Mesendoderm (in vitro differentiated cells): ENCODE measurements at places on chromosomes 3 and 15.
A peak's percentile ranks its signal among the peaks of the same experiment; 100 is the strongest.

DNA sequence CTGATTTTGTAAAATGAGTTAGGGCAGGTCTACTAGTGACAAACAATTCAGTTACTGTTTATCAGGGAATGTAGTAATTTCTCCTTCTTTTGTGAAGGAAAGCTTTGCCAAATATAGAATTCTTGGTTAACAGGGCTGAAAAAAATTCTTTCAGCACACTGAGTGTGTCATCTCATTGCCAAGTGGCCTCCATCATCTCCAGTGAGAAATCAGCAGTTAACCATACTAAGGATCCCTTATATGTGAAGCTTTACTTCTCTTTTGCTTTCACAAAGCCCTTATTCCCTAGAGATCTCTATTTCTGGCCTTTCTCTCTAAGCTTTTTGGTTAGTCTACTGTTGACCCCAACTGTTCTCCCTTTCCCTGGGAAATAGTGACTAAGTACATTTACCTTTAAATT, 269.1 kb downstream of the SCAPER start:
- no peak for DNase-seq

- DNase-seq = no peak
These were observed 24.6 kb downstream of the ITPR1 start for GRCh38 chr3:4517643-4518311.

DNA sequence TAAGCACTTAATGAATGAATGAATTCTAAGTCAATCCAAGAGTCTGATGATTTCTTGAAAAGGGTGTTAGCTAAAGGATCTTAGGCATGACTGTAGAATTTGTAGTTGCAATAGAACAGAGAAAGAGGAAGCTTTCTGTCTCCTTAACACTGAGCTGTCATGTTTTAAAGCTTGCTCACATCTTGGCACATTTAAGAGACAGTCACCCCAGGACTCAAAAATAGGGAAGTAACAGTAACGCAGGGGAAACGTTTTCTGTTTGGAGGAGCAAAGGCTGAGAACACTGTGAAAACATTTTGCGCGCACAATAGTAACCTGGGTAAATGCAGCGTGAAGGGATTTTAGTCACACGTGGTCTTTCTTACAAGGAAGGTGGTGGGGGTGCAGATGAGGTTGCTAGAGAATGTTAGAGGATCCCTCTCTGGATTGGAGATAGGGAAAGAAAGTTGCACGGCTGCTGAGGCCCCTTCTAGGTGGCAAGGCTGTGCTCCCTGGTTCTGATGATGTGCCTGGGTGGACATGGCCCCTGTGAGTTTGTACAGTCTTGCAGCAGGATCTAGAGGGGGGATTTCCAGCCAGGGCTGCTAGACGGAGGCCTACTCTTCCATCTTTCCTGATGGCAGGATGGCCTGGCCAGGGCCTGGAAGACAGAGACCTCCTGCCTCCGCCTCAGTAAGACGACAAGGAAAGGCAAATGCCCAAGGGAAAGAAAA, 12.0 kb downstream of the STARD5 start:
- no peak for DNase-seq

DNA sequence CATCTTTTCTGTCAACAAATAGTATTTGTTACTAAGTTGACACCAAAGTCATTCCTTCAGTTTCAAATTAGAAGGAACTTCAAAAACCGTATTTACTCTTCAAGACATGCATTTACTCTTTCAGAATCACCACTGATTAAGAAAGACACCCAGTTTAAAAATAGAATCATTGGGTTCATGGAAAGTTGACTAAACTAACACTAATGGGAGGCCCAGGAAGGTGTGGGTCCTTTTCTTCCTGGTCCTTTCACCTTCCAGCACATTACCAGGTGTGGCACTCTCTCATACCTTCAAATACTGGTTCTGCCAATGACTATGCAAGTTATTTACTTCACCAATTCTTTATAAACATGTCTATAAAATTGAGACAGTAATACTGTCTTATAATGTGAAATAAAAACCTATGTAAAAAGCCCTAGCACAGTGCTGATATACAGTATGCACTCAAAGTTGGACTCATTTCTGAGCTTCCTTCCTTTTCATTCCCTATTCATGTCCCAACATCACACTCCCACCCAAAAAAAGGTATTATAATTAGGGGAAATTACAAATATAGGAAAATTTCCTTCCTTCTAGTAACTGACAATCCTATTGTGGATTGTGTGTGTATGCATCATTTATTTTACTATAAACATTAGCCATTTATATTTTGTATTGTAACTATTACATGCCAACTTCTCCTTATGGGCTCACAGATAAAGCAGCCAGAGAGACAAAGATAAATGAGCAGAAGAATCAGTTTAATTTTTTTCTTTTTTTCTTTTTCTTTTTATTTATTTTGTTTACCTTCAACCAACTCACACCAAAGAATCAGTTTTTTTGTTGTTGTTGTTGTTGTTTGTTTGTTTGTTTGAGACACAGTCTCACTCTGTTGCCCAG, 48.9 kb downstream of the LRRFIP2 start:
- no peak for DNase-seq

DNA sequence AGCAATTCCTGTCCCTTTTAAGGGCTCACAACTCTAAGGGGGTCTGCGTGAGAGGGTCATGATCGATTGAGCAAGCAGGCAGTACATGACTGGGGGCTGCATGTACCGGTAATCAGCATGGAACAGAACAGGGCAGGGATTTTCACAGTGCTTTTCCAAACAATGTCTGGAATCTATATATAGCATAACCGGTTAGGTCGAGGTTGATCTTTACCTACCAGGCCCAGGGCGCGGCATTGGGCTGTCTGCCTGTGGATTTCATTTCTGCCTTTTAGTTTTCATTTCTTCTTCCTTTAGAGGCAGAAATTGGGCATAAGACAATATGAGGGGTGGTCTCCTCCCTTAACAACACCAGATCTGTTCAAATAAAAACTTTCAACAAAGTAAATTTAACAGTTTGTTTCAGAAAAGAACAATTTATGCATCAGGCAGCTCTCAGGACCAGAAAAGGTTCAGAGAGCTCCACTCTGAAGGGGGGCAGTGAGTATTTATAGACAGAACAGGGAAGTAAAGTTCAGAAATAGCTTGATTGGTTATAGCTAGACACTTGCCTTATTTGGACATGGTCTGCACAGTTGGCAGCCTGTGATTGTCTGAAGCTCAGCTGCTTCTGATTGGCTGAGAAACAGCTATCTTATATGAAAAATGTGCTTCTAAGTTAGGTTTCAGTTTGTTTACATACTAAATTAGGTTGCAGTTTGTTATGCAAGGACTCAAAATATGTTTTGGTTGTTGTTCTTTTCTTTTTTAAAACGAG, 17.2 kb upstream of the B4GALT4 start:
- no peak for DNase-seq

DNA sequence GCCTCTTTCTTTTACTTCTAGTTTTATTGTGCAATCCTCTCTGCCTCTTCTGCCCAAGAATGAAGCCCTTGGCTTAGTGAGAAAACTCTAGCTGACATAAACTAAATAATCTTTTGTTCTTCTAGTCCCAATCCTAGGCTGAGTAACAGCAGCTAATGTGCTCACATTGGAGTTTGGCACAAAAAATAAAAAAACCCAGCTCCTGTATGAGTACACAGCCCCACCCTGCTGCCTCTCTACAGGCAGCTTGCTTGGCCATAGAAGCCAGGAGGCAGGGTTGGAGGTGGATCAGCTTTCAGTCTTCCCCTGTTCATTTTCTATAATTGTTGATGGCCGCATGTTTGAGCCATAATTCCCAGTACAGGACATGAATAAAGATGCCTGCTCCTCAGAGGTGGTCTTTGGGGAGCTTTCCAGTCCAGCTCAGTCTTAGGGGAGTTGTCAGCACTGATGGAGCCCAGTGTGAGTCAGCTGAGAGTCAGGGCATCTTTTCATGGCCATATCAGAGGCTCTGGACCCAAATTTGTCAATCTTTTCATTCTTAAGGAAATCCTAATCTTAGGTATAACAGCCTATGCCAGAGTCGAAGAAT, 46.7 kb downstream of the RTP1 start:
- DNase-seq = no peak

GRCh38 chr3:7697548-7697947, 804.1 kb upstream of the LMCD1 start:
- DNase-seq = peak; percentile 15

DNA sequence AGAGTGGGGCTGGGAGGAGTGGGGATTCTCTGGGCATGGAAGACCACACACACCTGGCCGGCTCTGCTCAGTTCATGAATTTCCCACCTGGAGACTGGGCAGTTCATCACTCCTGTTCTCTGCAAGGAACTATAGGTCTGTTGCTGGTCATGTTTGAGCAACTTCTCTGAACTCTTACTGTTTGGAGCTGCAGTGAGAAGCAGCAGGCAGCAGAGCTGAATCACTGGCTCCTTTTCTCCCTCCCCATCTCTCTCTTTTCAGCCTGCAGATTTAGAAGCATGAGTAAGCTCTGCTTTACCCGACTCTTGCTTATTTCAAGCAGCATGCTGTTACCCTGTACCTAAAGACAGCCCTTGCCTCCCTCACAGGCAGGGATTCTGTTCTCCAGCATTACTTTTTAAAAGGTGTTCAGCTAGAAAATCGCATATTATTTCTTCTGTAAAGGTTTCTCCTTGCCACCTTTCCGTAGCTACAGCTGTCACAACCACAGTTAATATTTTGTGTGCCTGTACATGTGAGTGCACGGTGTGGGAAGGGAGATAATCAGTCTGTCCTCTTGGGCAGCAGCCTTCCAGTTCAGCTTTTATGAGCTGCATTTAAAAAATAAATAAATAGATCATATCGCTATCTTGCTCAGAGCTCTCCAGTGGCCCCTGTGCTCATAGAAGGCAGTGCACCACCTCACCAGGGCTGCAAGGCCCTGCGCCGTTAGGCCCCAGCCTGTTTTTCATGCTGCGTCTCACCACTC, 131.6 kb downstream of the CHCHD6 start:
- peak; percentile 39 for DNase-seq

DNA sequence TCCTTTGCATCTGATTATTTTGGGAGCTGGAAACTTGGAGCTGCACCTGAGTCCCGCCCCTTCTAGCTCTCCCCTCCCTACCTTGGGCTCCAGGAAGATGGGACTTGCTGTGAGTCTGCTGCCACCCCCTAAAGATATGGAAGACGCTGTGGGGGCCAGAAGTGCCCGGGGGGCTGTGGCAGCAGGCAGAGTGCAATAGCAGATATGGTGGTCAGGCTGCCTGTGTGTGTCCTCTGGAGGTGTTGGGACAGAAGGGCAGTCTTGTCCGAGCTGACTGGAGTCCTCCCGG, 485 bp downstream of the PAK6 start:
- DNase-seq = no peak

DNA sequence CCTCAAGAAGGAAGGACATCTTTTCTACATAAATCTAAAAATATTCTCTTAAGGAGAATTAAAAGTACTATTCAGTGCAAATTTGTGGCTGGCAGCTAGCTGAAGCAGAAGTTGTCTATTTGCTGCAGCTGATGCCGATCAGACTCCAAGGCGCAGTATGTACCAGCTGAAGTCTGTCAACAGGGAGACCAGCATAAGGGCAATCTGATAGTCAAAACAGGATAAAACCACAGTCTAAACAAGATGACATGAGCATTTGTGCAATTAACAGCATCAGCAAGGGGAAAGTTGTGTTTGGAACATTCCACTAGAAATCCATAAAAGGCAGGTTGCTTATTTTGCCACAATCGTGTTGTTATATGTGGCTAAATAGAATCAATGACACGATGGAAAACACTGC, 198.2 kb upstream of the ROBO2 start:
- no peak for DNase-seq

GRCh38 chr15:88896333-88897033, 1.1 kb upstream of the HAPLN3 start:
- DNase-seq = no peak

DNA sequence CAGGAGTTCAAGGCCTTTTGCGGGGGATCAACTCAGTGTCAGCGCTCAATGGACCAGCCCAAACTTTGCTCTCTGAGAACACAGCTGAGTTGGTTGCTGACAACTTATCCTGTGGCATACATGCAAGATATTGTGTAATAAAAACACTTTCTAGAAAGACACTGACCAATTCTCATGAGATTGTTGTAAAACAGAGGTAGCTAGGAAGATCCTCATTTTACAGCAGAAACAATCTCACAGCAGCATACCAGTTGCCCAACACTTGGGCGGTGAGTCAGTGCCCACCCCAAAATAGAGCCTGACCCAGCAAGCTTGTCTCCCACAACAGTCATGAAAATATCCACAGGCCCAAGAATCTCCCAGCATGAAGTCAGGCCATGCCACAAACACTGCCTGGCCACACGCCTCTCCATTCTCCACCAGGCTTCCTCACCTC, 18.2 kb downstream of the KLHL6 start:
- DNase-seq = no peak
